SK-N-MC (cell line): ENCODE measurements at places on chromosomes 1 and 21.

DNA sequence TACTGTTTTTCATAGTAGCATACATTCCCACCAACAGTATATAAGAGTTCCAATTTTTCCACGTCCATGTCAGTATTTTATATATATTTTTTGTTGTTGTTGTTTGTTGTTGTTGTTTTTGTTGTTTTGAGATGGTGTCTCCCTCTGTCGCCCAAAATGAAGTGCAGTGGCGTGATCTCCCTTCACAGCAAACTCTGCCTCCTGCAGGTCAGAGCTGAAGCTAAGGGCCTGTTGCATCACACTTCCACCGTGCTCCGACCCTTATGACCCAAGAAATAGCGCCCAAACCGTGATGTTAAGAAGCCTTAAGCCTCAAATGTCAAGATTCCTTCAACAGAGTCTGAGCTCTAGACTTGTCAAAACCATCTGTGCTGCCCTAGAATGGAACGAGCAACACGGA, 2032.3 kb downstream of the MRPL39 start:
- DNase-seq, result no peak

DNA sequence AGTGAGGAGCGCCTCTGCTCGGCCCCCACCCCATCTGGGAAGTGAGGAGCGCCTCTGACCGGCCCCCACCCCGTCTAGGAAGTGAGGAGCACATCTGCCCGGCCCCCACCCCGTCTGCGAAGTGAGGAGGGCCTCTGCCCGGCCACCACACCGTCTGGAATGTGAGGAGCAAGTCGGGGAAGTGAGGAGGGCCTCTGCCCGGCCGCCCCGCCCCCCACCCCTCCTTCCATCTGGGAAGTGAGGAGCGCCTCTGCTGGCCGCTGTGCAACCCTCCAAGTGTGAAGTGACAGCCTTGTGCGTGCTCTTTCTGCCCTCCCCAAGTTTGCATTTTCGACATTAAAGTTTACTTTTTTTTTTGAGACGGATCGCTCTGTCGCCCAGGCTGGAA, 5.1 kb upstream of the ZZZ3 start:
- no peak for DNase-seq

- DNase-seq, result no peak
Observed at GRCh38 chr1:246437961-246438360, 69.1 kb downstream of the SMYD3 start.

GRCh38 chr1:103958699-103959098, 209.0 kb downstream of the AMY1C start:
- DNase-seq, result no peak

GRCh38 chr1:230123280-230124185, 56.5 kb downstream of the GALNT2 start:
- no peak for DNase-seq

DNA sequence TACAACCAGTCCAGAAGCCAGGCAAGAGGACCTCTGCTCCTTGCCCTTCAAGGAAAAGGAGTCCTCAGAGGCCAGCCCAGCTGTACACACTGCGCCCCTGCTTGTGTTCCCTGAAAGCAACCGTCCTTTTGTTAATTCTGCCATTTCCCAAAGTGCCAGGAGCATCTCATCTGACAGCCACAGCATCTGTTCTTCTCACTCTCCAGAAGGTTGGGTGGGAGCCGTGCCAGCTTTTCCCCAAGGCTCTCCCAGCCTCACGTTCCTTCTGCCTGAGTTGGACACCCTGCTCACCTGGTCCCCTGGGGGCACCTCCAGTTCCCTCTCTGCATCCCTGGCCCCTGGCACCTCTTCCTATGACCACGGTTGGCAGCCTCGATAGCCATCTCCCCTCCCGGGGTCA, 10.5 kb upstream of the CNTN2 start:
- DNase-seq, result no peak

GRCh38 chr1:238061967-238062613, 171.4 kb upstream of the ZP4 start:
- no peak for DNase-seq

- DNase-seq, result no peak
Observed at GRCh38 chr1:85328713-85329397, 52.4 kb upstream of the BCL10 start.

DNA sequence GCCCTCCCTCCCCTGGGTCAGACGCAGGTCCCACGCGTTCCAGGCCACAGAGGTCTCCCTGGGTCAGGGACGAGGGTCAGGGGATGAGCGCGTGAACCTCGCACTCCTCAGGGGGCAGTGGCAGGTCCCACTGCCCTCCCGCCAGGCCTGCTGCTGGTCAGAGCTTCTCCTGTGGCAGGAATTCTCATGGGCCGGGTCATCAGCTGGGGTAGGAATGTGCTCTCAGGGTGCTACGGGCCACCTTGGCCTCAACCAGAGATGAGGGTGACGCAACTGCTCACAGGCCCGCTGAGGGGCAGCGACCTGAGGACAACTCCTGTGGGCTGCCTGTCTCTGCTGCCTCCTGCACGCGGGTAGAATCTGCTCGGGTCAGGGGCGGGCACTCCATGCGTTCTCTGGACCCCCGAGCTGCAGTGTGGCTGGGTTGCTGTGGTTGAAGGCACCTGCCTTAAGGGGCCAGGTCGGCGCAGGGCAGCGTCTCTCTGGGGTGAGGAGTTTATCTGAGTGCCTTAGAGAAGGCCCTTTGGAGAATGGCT, 128.8 kb downstream of the PRDM16 start:
- no peak for DNase-seq

- no peak for DNase-seq
Observed at GRCh38 chr1:218412171-218412570, 67.0 kb downstream of the TGFB2 start.

DNA sequence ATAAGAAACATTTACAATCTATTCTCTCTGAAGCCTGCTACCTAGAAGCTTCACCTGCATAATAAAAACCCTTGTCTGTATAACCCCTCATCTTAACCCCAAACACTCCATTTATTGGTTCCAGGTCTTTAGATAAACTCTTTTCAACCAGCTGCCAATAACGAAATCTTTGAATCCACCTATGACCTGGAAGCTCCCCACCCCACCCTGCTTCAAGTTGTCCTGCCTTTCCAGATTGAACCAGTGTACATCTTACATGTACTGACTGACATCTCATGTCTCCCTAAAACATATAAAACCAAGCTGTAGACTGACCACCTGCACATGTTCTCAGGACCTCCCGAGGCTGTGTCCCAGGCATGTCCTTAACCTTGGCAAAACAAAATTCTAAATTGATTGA, 50.7 kb upstream of the VWA5B1 start:
- no peak for DNase-seq

GRCh38 chr1:15973772-15974171, 2.1 kb downstream of the ZBTB17 start:
- DNase-seq, result no peak

DNA sequence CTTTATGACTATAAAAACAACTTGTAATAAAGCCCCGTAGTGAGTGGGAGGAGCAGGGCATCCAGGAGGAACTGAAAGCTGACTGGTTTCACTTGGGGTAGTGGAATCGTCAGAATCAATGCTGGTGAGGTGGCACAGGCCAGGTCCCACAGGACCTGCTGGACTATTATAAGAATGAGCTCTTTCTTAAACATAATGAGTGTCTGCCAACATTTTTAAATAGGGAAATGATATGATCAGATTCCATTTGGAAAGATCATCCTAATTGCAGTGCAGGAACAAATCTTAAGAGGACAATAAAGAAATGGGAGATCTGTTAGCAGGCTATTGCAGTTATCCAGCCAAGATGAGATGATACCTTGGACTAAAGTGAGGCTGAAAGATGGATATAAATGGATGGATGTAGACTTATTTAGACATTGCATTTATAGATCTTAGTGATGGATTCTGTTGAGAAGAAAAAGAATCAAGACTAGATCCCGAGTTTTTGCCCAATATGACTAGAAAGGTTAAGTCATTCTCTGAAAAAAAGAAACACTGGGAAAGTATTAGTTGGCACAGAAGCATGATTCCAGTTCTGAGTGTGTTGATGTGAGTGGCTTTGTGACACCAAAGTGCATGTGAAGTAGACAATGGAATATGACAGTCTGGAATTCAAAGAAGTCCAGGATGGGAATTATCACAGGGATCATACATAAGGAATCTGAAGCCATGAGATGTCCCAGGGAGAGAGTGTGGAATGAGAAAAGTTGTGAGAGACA, 153.3 kb upstream of the SGIP1 start:
- no peak for DNase-seq
